ENCODE measurements at places on chromosomes 5 and 9.

DNA sequence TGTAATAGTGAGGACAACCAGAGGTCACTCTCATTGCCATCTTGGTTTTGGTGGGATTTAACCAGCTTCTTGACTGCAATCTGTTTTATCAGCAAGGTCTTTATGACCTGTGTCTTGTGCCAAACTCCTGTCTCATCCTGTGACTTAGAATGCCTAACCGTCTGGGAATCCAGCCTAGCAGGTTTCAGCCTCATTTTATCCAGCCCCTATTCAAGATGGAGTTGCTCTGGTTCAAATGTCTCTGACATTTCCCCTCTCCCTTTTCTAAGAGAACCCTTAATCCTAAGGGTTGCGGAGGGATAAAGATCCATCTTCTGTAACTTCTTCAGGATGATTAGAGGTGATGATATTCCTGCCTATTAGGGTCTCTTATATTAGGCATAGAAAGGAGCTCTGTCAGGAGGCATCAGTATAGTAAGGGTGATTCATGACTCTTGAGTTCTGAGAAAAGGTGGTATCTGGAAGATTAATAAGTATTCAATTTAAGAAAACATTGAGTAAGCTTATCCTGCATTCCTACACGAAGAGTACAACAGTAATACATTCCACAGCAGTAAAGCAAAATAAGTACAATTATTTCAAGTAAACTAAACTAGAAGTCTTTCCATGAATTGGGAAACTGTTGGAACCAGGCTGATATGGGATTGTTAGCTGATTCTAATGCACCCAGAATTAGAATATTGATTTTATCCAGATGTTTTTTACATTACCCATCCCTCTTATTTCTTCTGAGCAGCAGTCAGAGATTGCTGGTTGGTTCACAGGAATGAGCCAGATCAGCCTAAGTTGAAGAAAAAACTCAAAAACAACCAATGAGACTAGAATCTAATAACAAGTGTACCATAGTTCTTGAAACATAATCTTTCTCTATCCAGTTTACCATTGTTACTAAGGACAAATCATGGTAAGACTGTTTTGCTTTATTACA lies 39.9 kb downstream of the SHC3 start:
- no peak for DNase-seq

DNA sequence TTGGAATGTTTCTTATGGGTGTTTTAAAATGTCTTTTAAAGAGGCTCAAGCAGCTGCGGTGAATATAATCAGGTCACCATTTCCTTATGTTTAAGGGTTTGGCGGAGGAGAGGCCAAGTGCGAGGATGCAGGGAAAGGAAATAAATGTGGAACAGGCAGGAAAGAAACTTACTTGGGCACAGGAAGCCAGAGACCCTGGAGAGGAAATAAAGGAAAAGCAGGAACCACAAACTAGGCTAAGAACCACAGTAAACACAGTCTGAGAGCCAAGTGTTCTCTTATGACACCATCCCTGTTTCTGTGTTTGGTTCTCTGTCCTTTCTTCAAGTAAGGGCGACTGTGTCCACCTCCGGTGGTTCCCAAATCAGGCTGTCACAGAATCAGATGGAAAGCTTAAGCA lies 166.5 kb downstream of the C9orf152 start:
- no peak for DNase-seq

DNA sequence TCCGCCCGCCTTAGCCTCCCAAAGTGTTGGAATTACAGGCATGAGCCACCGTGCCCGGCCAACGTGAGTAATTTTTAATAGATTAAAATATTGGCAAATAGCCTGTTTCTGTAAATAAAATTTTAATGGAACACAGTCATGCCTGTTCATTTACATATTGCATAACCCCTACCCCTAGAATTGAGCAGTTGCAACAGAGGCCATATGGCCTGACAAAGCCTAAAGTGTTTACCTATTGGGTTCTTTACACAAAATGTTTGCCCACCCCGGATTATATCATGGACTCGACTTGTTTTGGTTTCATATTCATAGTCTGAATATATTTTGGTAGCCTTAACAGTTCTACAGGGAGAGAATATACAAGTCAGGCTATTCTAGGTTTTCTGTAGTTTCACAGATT lies 5.3 kb downstream of the NSA2 start:
- DNase-seq: no peak

- no peak for DNase-seq
These were observed 110.9 kb upstream of the COL5A1 start for GRCh38 chr9:134530724-134531123.

GRCh38 chr9:114504341-114505186 lies 709 bp downstream of the WHRN start:
- DNase-seq: peak; percentile 55

GRCh38 chr5:176908675-176909368 lies 9.7 kb upstream of the HK3 start:
- DNase-seq: no peak

DNA sequence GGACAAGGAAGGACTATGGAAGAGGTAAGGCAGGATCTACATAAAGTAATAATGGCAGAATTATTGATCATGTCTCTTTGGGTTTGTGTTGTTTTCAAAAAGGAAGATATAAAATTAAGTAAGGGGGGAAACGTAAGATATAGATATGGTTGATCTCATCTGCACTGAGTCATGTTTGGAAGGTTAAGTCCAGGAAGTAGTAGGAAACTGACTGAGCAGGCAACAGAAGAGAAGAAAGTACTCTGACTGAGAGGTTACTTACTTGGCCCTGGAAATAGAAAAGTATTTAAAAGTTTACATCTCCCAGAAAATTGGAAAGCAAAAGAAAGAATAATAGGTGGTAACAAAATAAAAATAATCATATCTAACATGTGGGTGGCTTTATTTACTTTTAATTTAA lies 405.3 kb upstream of the RGMB start:
- DNase-seq: no peak

DNA sequence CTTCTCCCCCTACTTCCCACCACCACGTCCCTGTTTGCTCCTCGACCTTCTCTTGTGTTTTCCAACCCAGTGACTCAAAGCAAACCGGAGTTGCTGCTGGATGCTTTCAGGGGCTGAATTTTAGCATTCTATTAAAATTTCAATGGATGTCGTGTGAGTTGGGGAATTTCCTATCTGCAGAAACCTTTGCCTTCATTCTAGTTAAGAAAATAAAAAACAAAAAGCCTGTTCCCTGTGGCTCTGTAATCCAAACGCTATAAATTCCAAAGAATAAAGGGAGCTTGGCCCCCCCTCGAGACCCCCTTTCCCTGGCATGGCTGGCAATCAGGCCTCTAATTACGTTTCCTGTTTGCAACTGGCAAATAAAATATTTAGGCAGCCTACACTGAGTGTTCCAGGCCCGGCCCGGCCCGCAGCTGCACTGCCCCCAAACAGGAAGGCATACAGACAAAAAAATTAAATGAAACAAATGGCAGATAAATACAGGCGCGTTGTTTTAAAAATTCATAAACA lies 139.4 kb upstream of the PPP1R26 start:
- no peak for DNase-seq

DNA sequence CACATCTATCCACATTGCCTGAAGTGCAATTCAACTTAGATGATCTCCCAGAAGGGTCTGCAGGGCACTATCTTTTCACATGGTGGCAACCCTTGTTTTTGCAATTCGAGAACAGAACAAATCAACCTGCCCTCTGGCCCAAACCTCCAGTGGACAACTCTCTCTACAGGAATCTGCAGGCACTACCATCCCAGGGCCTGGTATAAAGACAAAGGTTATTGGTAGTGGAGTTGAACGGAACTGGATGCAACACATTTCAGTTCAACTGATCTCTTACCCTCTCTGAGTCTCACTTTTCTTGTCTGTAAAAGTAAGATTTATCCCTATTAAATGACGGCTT lies 153.2 kb upstream of the EGFLAM start:
- DNase-seq: no peak

DNA sequence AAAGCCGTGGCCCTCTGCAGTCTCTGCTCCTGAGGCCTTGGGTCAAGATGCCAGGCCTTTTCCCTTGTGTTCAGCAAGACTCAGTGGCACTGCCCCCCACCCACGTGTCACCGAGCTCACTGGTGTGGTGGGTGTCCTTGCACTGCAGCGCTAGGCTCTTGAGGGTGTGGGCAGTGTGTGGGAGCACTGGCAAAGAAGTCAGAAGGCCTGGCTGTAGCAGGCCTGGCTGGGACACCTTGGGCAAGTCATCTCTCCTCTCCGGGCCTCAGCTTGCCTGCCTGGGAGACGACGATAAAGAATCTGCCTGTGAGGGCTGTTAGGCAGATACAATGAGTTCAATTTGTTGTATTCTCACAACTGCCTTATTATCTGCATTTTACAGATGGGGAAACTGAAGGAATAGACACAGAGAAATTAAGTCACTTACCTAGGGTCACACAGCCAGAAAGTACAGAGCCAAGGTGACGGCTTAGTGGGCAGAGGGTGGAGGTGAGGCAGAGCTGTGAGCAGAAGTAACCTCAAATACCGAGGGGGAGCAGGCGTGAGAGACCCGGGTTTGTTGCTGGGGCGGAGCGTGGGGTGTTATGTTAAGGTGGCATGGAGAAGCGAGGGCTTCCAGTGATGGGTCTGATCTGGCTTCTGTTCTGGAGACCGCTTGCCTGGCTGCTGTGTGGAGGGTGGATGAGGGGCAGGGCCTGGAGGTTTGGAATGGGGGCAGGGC lies 1.4 kb downstream of the TSPAN17 start:
- no peak for DNase-seq

GRCh38 chr5:69004676-69005075 lies 89.1 kb upstream of the SLC30A5 start:
- no peak for DNase-seq

DNA sequence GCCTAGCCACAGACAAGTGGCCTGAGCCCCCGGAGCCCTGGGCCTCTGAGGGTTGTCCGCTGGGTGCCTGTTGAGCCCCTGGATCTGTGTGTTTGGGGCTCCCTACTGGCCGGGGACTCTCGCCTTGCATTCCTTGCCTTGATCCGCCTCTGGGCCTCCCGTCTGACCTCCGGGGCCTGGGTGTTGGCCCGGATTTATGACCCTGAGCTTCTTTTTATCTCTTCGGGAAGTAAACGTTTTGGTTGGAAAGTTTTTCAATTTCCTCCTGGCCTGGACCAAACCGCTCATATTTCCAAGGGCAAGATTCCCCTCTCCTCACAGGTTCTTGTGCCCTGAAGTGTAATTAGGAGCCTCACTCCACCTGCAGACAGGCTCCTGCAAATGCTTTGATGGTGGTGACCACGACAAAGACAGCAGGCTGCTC lies 69.3 kb upstream of the EGFLAM start:
- DNase-seq: no peak
